ENCODE measurements at places on chromosomes 1 and 21.
A peak's percentile ranks its signal among the peaks of the same experiment; 100 is the strongest.

- no peak for DNase-seq
Measured at GRCh38 chr1:58402444-58402843, 144.1 kb downstream of the OMA1 start.

- DNase-seq: no peak
Measured at GRCh38 chr1:85573322-85573721, 7.2 kb upstream of the CCN1 start.

- no peak for DNase-seq
Measured at GRCh38 chr1:157360023-157360390, 192.3 kb downstream of the FCRL5 start.

- DNase-seq: no peak
Measured at GRCh38 chr1:64848803-64849202, 103.9 kb downstream of the RAVER2 start.

GRCh38 chr1:60699325-60699724 is 383.0 kb upstream of the NFIA start:
- DNase-seq: no peak

DNA sequence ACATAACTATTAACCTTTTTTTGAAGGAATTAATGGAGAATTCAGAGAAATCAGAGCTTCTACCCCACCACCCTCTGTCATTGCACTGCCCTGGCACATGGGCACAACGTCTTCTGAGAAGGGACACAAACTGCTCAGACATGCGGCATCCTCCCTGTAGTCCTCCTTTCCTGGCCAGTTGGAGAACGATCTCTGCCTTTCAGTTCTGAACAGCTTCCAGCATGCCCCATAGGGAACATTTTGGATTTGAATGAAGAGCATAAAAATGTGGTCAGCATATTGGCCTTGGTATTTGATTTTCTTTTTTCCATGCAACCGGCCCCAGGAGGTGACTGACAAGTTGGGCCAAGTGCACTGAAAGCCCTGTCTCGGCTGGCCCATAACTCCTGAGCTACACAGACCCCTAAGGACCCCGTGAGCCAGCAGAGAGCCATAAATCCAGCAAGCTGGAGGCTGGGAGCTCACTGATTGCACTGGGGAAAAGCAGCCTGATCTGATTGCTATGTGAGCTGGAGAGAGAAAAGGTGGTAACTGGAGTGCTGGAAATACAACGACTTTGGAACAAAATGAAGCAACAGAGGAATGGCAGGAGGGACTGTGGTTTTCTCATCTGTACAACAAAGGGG is 10.9 kb upstream of the BLACAT1 start:
- DNase-seq: no peak

DNA sequence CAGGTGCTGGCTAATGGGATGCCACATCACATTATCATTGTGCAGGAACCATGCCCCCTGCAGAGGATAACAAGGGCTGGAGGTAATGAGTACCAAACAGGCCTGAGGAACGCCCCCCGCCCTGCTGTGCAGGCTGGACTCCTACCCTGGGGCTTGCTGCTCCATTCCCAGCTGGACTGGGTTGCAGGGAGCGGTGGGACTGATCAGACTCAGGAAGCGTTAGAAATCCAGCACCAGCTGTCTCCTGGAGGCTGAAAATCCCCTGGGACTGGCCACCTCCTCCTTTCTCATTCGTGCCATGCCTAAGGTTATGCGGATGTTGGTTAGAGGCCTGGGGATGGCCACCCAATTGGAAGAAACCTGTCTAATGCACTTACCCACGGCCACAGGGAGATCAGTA is 36.9 kb upstream of the POU3F1 start:
- no peak for DNase-seq

DNA sequence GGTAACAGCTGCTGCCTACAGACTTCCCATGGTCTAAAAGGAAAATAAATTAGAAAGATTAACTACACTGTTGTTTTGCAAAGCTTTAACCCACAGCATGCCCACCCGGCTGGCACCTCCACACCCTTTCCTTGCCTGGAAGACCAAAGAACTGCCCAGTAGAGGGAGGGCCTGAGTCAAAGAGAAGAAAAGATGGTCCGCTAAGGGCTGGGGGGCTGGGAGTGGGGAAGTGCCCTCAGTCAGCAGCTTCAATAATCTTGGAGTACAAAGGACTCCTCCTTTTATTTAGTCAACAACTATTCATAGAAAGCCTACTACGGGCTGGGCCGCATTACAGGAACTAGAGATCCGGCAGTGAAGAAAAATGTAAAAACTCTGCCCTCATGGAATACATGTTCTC is 40.6 kb downstream of the ERI3 start:
- no peak for DNase-seq

DNA sequence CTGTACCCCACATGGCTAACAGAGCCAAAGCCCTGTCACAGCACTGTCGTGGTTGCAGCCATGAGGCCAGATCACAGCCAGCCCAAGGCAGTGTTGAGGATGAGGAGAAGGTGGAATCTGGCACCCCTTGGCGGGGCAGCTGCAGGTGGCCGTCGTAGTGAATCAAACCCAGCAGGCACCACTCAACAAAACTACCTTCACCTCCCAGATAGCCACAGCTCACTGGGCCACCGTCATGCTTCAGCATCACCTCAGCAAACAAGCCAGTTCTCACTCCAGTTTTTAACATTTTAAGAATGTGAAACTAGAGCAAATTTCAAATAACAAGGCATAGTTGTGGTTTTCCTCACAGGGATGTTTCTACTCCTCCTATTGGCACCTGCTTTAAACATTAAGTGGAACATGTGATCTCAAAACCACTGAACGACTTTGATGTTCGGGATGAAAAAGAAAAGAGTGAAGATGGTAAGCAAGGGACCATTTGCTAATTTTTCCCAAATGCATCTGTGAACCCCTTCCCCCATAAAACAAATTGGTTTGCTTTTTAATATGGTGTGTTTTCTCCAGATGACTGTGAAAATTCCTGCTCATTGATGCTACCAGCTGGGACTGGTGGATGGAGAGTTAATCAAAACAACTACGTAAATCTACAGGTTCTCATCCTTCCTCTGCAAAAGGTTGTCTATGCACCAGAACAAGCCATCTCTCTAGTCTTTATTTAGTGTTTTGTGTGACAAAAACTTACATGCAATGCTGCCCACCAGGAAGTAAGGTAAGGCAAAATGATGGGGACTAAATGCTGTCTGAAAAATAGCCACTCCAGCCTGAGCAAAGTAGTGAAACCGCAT is 45.5 kb downstream of the TOR1AIP2 start:
- no peak for DNase-seq

GRCh38 chr1:115332813-115333608 is 5.0 kb downstream of the NGF start:
- no peak for DNase-seq

- DNase-seq: no peak
Measured at GRCh38 chr1:7375781-7376660, 395.1 kb upstream of the VAMP3 start.

DNA sequence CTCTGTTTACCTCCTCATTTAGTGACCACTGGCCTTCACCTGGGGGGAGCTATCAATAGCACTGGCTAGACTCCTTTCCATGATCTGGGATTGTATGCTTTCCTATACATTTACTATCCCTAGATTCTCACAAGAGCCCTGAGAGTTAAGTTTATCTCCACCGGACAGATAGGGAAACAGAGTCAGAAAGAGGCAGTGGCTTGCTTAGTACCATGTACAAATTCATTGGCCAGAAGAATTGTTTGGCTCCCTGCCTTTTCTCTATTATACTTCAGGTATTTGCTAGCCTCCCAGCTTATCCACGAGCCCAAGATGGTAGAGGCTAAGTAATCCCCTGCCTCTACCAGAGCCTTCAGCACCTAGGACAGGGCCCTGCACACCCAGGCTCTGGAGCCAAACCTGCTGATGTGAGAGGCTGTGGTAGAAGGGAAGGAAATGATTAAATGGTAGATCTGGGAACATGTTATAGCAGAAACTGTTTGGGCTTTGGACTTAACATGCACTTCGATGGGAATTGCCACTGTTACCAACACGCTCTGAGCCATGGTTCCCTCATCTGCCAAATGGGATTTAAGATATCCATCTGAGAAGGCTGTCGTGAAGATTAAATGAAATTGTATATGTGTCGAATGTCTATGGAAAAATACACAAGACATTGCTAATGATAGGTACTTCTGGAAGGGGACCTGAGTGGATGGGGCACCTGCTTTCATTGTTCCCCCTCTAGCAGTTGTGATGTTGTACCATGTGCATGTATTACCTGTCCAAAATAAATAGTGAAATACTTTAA is 3.1 kb upstream of the BLACAT1 start:
- no peak for DNase-seq

GRCh38 chr1:172359491-172359999 is 60.9 kb upstream of the C1orf105 start:
- no peak for DNase-seq

- no peak for DNase-seq
Measured at GRCh38 chr21:43884861-43885417, 19.9 kb downstream of the AGPAT3 start.

DNA sequence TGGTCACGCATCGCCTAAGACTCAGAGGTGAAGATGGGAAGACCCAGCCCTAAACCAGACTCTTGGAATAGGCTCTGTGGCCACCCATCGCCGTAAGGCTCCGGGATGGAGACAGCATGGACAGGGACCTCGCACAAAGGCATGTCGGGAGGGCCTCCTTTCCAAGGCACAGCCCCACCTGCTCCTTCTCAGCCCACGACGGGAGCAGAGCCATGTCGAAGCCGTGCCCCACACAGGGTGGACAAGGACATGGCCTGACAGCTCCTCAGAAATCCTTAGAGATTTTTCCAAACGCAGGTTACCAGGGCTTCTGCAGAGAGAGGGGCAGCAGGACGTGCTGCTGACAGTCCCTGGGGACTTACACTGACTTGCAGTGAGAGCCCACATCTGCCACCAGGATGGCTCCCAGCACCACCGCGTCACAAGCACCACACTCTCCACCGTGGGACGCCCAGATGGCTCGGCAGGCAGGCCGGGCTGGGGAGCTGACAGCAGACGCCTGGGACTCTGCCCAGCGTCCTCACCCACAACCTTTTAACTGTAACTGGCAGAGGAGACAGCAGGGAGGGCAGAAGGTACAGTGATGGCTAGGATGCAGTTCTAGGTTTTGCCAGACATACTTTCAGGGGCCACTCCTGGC is 12.0 kb downstream of the SSU72 start:
- DNase-seq: no peak

DNA sequence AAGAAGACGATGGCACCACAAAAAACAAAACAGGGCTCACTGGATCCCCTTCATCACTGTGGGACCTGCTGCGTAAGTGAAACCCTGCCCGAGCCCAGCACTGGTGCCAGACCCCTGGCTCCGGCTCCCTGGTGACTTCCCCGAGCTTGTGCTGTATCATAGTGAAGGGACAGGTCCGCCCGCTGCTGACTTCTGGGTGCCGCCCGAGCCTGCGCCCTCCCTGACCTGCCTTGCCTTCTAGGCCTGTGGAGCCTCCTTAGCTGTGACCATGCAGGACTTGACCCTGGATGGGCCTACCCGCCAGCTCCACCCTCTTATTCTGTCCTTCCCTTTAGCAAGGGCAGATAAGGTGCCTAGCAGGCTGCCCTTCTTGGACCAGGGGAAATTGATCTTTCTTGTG is 7.9 kb downstream of the TEX35 start:
- no peak for DNase-seq

- DNase-seq: no peak
Measured at GRCh38 chr1:17008208-17008855, 3.4 kb downstream of the ATP13A2 start.

GRCh38 chr21:37044643-37045042 is 28.2 kb downstream of the PIGP start:
- DNase-seq: no peak

DNA sequence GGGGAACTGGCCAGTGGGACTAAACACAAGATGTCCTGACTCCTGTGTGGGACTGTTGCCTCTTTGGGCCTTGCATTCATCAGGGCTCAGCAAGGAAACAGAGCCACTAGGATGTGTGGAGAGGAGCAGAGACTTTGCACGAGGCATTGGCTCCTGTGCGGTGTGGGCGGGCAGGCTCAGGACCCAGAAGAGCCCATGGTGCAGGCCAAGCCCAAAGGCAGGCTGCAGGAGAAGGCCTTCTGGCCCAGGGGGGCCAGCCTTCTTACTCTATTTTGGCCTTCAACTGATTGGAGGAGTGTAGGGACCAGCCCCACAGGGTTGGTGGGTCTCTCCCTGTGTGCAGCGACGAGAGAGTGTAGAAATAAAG is 23.5 kb downstream of the LRRC3 start:
- no peak for DNase-seq

DNA sequence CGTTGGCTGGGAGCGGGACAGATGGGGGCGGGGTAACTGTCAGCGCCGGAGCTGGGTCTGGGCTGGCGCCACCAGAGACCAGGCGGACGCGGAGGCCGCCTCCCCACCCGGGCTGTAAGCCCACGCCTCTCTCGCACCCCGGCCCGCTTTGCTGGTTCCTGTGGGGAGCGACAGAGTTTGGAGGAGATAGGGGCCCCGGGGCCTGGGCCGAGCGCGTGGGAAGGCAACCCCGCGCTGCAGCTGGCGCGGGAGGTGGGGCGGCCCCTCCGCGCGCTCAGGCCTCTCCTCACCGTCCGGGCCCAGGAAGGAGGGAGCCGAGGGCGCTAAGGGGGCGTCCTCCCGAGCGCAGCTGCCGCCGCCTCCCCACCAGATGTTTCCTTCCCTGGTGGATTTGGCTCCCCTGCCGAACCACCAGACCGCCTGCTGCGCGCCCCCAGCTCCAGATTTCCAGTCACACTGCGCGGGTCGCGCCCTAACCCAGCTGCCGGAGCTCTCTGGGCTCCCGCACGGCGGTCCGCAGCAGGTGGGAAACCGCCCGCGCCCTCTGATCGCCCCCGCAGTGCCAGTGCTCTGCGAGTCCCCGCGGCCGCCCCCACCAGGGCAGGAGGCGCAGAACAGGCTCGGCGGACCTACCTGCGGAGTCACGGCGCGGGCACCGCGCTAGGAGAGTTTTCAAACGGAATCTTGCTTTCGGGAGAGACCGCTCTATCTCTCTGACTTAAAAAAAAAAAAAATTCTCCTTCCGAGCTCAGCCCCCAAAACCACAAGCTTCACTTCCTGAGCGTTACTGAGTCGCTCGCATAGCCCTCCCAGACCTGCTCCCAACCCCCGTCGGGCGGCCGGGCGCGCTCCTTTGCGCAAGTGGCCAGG is 1.1 kb downstream of the GFI1 start:
- peak; percentile 79 for DNase-seq

DNA sequence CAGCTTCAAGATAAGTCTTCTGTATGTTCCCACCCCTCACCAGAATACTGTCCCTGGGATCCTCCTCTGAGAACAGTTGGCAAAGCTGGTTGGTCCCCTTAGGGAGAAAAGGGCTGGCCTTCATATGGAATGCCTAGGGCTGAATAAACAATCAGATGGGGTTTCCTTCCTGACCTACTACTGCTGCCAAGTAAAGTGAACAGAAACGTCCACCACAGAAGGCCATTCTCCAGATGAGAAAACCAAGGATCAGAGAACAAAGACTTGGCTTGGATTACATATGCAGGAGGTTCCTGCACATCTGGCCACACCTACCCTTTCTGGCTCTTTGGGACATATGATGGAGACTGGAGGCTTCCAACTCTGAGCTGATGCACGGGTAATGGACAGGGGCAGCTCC is 194.5 kb downstream of the HIVEP3 start:
- DNase-seq: no peak
